Daoy (cell line): ENCODE measurements at places on chromosomes 3 and 15. TPM values are rescaled to one million over a fixed set of nuclear protein-coding genes. Genes with fewer than 3 reads are reported as not detected.

GRCh38 chr3:72309661-72310418 is 524.9 kb upstream of the PROK2 start:
- no peak for DNase-seq

Gene ADCY5
- 0.06 TPM in 1 of 2 replicates, not detected in the other for total RNA-seq

Gene MYZAP
- total RNA-seq = 1.2 and 1.4 TPM in 2 replicates

Gene NLGN1
- 6.0 and 12.1 TPM in 2 replicates for total RNA-seq

Gene ACTRT3
- total RNA-seq = not detected in 2 replicates

Gene SHF
- 0.36 and 1.7 TPM in 2 replicates for total RNA-seq
